ENCODE measurements at places on chromosomes 12 and 14.

- DNase-seq: no peak
These were observed 35.7 kb upstream of the ATP2A2 start for GRCh38 chr12:110245369-110245772.

GRCh38 chr14:86574778-86575129 is 1044.8 kb downstream of the FLRT2 start:
- no peak for DNase-seq

- DNase-seq: no peak
These were observed 7.2 kb upstream of the CD27 start for GRCh38 chr12:6437586-6437985.

DNA sequence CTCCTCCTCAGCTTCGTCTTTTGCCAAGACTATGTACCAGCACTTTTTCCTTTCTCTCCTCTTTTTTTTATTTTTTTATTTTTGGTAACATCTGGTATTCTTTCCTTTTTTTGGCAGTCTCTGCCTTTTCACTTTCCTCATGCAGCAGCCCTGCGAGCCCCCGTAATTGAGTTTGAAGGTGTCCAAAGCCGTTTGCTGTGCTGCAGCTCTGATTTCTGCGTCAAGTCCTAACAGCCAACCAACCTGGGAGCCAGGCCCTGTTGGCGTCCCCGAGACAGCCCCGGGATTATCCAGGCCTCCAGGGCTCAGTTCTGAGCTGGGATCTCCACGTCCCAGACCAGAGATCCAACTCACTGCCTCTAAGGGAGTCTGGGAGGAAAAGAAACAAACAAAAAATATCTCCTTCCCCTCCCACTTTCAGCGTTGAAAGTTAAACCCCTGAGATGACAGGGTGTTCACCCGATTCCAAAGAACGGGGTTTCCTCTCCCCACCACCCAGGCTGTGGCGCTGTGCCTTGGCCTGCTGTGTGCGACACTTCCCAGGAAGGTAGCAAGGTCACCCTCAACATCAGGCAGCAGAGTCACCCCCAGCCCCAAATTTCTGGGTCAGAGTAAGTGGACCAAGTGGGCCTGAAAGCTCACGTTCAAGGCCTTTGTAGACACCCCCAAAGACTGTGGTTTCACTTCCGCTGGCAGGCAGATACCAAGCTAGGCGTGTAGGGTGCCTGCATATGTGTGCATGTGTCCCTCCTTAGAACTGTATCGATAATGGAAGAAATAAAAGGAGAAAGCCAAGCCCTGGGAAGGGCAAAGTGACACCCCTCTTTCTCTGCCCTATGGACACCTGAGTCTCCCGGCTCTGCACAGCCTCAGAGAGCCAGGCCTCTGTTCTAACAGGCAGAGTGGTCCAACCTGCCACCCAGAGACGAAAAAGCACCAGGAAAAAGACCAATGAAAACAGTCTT is 11.1 kb downstream of the BCL11B start:
- no peak for DNase-seq

DNA sequence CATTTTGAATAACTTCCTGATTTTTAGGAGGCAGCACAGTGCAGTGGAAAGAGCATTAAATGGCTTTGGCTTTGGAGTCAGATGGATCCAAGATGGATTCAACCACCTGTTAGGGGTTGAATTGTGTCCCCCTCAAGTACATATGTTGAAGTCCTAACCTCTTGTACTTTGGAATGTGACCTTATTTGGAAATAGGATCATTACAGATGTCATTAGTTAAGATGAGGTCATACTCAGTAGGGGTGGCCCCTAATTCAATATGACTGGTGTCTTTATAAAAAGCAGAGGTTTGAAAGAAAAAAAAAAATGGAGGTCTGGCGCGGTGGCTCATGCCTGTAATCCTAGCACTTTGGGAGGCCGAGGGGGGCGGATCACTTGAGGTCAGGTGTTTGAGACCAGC is 18.8 kb downstream of the ATP5MC2 start:
- no peak for DNase-seq

DNA sequence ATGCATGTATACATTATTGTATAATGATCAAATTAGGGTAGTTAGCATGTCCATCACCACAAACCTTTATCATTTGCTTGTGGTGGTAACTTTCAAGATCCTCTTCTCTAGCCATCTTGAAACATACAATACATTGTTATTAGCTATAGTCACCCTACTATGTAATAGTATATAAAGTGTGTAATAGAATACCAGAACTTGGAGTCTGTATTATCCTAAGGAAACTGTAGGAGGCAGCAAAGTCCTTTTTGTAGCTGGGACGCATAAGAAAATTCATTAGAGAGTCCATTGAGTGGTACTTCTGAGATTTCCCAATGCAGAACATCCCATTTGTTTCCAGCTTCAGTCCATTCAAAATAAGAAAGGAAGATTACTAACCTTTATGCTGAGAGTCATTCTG is 325.9 kb upstream of the LRFN5 start:
- DNase-seq: no peak

DNA sequence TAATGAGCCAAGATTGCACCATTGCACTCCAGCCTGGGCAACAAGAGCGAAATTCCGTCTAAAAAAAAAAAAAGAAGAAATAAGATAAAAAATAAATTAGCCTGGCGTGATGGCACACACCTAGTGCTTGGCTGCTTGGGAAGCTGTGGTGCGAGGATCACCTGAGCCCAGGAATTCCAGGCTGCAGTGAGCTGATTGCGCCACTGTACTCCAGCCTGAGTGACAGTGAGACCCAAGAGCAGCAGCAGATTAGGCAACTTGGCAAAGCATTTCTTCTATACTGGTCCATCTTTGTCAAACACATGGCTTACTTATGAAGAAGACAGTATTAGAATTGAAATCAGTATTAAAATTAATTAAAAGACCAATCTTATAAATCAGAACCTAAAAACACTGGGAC is 6.3 kb downstream of the GON7 start:
- no peak for DNase-seq

DNA sequence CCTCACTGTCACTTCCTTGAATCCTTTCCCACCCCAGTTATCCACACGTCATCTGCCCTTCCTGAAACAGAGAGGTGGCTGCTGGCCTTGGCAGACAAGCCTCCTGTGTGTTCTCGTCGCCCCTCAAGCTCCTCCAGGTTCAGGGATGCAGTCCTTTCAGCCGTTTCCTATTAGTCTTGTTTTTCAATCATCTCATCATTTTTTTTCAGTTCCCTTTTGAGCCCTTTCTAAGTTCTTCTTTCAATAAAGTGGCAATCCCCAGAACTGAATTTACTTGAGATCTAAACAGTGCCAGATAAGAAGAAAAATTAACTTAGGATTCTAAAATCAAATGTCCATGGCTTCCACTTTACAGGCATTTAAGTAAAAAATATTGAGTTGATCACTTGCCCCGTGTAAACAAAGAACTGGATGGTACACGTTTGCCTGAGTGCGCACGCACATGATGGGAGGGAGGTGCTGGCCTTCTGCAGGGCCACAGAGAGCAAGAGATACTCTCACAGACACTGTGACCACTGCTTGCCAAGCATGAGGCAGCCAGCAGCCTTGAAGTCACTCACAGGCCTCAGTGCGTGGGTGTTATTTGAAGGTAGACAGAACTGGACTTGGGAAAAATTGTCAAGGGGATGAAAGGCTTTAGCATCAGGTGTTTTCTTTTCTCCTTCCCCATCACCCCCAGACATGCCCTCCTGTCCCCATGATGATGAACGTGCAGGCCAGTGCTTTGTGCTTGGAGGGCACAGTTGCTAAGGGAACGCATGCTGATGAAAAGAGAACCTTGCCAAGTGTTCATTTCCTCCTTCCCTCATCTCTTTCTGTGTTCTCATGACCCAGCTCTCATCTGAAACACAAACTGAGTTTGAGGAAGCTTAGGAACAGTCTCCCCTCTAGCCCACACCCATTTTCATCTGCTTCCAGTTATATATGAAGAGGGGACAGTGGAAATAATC is 408.3 kb downstream of the EGLN3 start:
- DNase-seq: no peak

DNA sequence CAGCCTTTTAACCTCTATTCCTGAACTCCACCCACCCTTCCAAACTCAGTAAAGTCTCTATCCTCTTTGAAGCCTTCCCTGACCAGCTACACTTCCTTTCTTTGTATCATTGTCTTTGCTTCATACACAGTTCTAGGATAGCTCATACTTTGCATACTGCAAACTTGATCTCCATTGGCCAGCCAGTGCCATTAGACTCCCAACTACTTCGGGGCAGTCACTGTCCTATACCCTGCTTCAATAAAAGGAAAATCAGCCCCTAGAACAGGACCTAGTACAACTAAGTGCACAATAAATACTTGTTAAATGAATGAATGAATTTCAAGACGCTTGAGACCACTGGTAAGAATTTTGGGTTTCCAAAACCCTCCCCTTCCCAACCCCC is 521 bp upstream of the PIP4K2C start:
- no peak for DNase-seq

- no peak for DNase-seq
These were observed 37.5 kb upstream of the DAAM1 start for GRCh38 chr14:59150990-59151389.

- DNase-seq: no peak
These were observed 50.9 kb downstream of the TRAF3 start for GRCh38 chr14:102828151-102828550.

DNA sequence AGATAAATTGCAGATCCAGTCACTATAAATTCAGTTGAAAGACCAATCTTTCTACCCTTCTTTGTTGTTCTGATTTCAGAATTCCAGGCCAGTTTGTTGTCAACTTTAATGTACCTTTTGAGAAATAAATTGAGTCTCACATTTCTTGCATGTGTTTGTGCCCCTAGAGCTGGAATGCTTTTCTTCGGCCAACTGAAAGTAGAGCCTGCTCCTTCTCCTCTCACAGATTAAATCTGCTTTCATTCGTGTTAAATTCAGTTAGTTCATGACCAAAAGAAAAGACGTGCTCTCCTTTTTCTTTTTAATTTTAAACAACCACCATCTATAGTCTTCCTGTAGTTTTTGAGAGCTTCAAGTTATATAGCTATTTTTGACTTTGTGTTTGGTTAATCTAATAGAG is 22.9 kb downstream of the SOCS2 start:
- DNase-seq: peak; percentile 45

DNA sequence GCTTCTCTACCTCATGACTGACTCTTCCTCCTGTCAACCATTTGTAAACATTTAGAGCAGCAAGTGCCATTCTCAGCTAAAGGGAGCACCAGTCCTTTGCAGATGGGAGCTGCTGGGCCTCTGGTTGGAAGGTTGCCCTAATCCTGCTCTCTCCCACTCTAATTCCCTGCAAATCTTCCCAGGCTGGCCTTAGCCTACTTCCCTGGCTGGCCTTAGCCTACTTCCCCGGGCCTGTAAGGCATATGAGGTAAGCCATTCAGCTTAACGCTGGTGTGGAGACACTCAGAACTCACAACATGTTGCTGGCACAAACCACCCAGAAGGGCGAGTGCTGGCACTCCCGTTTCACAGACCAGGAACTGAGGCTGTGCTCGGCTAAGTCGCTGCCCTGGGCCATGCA is 69.0 kb downstream of the CPSF2 start:
- no peak for DNase-seq

DNA sequence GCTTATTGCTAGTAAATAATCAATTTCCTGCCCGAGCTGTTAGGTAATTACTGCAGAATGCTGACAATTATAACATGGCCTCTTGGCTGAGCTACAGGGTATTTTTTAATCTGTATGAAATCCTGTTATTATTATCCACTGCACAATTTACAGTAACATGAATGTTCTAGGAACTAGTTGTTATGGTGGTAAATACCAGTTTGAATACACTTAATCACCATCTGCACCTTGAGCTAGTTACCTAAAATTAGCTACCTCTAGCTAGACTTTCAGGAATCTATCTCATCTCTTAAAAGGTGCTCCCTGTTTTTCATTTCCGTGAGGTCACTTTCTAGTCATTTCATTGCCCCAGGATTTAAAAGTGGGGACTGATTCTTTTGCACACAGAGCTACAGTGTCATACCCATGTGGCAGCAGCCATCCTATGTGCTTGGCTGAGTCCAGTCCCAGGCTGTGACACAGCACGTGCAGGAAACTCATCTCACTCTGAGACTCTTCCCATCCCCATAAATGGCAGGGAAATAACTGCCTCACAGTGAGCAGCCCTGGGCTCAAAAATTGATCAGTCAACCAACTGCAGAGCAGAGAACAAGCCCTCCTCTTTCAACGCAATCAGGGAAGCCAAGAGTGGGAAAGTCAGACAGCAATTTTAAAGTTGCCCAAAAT is 37.6 kb downstream of the DCP1B start:
- no peak for DNase-seq

GRCh38 chr12:11778713-11779685 is 129.5 kb downstream of the ETV6 start:
- no peak for DNase-seq

GRCh38 chr12:47938594-47938993 is 24.8 kb upstream of the TMEM106C start:
- DNase-seq: no peak

GRCh38 chr14:41607966-41608663 is 1.4 kb downstream of the LRFN5 start:
- DNase-seq: no peak

Data from A172 (cell line).